ENCODE measurements at places on chromosomes 12 and 14.

DNA sequence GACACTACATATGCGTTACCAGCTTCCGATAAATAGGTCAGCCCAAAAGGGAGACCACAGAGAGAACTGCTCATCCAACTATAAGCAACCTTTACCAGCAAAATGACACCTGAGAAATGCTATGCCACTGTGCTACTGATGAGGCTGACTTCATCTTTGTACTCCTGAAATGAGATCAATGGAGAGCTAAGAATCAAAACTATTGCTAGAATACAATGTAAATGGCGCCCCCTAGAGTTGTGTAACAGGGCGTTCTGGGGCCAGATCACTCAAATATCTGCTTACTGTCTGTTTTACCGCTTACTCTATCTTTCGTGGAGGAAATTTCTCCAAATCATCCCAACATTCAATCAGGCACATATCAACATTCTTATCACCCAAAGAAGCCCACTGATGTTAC lies 4.6 kb downstream of the ZNF384 start:
- DNase-seq, result peak; percentile 16

DNA sequence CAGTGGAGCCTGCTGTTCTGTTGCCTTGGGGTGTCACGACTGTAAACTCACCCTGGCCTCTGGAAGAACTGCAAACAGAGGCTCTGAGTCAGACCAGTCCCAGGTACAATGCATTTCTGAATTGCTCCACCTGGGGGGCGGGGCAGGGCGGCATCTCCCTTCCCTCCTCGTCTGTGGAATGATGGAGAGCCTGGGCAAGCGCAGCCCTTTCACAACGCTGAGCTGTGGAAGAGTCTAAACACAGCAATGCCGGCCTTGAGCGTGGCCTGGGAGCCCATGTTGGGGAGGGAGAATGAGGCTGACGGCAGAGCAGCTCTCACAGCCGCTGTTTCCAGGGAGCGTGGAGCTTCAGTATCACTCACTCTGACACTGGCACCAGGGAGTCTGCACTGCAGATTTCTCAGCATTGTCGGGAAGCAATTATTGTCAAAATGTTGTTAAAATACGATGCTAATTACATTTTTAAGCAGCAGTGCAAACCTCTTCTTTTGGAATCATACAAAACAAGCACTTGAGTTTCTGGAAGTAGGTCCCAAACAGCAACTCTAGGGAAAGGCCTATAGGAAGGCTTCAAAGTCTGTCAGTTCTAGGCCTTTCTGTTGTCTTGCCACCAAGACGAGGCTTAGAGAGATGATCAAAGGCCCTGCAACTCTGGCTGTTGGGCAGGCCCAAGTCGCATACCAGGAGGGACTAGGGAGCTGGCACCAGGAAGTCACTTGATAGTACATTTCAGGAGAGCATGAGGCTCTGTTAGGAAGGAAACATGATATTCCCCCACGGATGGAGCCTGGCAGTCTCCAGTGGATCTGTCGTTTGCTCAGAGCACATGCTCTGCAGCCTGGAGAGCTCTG lies 244.0 kb upstream of the FKBP4 start:
- DNase-seq, result peak; percentile 12

DNA sequence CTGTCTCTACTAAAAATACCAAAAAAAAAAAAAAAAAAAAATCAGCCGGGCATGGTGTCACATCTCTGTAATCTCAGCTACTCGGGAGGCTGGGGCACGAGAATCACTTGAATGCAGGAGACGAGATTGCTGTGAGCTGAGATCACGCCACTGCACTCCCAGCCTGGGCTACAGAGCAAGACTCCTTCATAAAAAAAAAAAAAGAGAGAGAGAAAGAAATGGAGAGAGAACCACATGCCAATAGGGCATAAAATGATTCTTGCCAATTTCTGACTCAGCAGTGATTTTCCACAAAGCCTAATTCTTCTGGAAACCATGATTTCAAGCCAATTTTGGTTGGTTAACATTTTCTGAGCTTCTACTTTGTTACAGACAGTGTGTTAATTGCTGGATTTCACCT lies 250.4 kb upstream of the SEL1L start:
- no peak for DNase-seq

DNA sequence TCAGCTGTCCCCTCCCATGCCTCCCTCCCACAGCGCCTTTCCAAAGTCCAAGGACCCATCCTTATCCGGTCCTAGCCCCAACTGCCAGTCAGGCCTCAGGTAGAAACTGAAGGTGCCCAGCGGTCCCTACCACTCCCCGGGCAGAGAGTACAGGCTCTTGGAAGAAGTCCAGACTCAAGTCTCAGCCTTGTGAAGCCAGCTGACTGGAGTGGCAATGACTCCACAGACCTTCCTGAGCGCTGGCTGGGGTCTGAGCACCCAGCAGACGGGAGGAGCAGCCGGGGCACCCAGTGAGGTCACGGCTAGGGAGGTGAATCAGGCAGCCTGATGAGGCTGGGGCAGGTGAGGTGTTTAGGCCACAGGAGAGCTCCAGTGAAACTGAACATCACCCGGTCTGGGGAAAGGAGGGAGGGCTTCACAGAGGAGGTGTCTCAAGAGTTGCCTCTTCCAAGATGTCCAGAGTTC lies 60.0 kb downstream of the ITPK1 start:
- no peak for DNase-seq

- no peak for DNase-seq
Measured at GRCh38 chr12:98121963-98122362, 393.4 kb upstream of the TMPO start.

DNA sequence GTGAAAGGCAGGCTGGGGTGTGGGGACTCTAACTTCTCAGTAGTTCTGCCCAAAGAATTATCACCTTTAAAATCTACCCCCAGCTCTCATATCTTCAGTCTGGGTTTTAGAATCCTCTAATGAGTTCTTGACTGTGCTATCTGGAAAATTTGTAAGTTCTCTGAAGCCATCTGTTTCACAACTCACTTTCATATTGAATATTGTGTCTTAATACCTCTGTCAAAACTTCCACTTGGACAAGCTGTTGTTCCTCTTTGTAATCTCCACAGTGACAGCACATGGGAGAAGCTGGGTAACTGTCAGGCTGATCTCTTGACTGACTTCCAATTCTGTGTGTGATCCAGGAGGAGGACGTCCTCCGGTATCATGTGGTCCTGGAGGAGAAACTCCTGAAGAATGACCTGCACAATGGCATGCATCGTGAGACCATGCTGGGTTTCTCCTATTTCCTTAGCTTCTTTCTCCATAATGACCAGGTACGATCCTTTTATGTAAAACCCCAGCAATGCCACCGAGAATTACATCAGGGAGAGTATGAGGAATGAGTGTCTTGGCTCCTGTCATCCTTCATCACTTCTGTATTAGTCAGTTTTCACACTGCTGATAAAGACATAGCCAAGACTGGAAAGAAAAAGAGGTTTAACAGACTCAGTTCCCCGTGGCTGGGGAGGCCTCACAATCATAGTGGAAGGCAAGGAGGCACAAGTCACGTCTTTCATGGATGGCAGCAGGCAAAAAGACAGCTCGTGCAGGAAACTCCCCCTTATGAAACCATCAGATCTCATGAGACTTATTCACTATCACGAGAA lies 111.9 kb downstream of the STAB2 start:
- DNase-seq, result no peak

DNA sequence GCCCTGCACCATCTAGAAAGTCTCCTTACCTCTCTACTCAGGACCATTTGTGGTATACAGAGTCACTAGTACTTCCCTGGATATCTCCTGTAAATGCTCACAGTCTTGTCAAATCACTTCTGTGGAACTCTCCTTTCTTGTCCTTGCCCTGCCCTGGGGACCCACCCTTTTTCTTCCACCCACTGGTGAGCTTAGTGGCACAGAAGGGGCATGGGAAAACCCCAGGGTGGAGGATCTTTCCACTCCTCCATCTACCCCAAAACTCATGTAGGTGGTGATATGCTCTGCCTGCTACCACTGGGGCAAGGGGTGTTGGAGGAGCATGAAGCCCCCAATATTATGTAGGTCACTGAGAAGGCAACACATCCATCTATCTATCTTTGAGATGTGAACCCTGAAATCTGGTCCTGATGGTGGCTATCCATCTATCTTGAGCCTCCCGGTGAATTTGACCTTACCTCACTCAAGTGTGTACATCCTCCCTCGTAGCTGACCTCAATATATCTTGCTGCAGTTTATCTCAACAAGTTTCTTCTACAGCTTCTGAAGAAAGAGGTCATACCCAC lies 943 bp downstream of the TESPA1 start:
- DNase-seq, result no peak

DNA sequence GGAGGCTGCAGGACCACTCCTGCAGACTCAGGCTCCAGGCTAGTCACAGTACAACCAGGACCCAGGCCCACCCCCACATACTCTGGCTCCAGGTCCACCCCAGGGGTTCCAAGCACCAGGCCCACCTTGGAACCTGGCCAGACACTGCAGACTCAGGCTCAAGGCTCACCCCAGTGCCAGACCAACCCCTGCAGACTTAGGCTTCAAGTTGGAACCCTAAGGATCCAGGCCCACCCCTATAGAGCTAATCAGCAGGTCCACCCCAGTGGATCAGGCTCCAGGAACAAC lies 8.8 kb downstream of the WASHC3 start:
- no peak for DNase-seq

DNA sequence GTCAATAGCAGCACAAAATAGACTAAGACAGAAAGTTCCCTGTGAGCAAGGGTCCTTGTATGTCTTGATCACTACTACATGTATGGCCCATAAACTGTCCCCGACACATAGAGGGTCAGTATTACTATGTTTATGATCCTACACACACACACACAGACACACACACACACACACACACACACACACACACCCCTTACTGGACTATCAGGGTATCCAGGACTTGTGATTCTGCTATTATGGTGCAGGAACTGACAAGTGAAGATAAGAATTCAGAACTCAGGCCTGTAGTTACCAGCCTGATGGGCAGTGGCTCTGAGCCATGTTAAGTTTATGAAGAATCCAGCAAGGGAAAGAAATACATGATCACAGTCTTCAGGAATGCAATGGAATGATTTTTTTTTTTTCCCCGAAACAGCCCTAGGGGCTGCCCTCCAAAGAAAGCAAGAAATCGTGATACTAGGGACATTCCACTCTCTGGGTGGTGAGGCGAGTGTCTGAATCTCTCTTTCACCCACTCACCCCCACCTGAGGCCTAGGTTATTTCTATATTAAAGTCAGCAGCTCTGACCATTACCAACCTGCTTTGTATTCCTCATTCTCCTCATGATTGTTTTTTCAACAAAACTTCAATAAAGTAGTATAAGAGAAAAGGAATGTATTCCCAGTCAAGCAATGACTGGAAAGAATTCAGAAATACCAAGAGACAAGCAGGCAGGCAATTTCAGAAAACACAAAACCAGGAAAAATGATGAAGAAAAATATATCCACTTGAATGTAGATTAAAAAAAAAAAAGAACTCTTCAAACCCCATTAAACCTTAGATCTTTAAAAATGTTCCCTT lies 105.8 kb downstream of the AVPR1A start:
- DNase-seq, result no peak

DNA sequence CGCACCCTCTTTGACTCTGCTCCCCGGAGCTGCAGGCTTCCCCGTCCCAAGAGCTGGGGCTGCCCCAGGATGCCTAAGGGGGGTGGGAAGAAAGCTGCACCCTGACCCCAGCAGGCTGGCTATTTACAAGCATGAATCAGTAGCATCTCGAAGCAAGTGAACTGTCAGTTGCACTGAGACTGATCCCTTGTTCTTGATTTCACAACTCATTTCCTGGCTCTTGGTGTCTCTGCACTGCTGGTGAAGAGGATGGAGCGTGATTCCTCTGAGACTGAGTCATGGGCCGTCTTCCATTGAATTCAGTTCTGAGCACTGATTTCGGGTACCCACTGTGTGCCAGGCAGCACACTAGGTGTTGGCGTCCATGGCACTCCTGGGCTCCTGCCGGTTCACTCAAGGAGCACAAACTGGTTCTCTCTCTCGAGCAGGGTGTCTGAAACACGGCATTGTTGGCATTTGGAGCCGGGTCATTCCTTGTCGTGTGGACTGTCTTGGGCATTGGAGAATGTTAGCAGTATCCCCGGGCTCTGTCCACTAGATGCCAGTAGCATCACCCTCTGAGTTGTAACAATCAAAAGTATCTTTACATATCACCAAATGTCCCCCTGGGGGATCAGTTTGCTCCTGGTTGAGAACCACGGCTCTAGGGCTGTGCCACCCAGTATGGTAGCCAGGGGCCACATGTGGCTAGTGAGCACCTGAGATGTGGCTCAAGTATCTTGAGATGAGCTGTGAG lies 86.9 kb downstream of the RIN3 start:
- DNase-seq, result no peak

DNA sequence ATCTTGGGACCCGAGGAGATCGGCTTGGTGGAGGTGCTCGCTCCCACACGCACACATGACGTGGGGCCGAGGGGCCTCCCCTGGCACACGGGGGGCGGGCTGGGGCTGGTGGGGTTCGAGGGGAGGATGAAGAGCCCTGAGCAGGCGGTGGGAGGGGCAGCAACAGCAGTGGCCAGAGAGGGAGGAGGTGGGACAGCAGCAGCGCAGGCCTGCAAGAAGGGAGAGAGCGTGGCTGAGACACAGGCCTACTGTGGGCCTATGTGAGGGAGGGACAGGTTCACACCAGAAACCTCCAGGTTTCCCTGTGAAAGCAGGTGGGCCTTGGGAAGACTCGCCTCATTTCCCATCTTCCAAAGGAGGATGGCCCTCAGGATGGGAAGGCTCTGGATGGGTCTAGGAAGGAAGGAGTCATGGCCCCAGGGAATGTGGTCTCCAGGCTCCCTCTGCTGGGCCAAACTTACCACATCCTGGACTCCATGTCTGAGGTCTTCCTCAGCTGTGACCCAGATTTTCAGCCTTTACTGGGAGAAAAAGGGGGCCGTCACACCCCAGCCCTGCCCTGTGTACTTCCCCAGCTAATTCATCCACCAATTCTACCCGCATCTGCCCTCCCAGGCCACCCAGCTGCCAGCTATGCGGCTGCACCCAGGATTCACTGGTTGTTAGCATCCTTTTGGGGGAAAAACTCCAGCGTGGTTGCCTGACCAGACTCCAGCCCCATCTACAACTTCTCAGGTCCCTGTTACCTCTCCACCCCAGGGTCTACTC lies 2.8 kb downstream of the PIANP start:
- DNase-seq, result no peak

DNA sequence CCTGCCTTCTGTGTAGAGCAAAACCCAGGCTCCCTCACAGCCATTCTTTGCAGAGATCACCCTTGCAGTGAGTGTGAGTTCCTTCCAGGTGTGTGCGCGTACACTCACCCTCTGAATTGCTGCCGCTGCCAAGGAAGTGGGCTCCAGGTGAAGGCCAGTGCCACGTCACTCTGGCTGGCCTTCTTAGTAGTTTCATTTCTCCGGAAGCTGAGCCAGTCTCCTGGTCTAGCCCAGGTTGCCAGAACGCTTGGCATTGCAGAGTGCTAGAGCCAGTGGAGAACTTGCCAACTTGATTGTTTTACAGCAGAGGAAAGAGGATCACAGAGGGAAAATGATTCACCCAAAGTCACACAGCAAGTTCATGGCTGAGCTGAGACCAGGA lies 11.0 kb downstream of the CBLN3 start:
- no peak for DNase-seq

DNA sequence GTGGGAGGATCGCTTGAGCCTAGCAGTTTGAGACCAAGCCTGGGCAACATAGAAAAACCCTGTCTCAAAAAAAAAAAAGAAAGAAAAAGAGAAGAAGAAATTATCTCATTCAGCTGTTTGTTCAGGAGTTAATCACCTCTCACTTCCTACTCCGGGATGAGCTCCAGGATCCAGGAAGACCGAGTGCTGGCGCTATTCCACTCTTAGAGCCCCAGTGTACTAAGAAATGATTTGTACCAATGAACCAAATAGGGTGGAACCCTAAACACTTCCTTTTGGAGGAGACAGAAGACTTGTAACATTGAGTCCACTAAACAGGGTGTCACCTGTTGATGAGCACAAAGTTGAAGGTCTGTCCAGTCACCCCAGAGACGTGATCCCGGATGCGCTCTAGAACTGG lies 3.6 kb downstream of the ALKBH2 start:
- no peak for DNase-seq

GRCh38 chr14:35001621-35002020 lies 18.8 kb downstream of the SRP54 start:
- DNase-seq, result no peak
